ENCODE measurements at places on chromosomes 6 and 20.

DNA sequence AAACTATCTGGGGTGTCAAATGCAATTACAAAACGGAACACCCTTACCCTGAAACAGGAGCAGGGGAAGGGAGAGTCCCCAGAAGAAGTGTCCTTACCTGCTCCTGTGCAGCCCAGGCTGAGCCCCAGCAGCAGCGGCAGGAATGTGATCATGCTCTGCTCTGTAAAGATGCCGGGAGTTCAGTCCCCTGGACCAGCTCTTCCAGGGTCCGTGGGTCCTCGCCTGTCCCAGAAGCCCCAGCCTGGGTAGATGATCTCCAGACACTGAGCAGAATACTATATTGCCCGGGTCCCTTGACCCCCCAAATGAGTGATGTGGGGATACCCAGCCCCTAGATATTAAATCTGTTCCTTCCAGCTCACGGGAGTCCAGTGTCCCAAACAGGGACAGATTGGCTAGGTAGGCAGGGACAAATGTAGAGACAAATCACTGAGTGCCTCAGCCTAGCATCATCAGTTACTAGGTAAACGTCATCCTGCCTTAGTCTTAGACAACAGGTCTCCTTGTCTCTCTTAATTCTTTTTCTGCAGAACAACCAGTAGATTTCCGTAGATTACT, at the start of gene HLA-DMB:
Gene HLA-DMB, minus strand, starts transcription at position 373 of the 558 bp plus-strand sequence. Its CDS starts 221 bp downstream, at position 152.
- DNase-seq, result no peak

DNA sequence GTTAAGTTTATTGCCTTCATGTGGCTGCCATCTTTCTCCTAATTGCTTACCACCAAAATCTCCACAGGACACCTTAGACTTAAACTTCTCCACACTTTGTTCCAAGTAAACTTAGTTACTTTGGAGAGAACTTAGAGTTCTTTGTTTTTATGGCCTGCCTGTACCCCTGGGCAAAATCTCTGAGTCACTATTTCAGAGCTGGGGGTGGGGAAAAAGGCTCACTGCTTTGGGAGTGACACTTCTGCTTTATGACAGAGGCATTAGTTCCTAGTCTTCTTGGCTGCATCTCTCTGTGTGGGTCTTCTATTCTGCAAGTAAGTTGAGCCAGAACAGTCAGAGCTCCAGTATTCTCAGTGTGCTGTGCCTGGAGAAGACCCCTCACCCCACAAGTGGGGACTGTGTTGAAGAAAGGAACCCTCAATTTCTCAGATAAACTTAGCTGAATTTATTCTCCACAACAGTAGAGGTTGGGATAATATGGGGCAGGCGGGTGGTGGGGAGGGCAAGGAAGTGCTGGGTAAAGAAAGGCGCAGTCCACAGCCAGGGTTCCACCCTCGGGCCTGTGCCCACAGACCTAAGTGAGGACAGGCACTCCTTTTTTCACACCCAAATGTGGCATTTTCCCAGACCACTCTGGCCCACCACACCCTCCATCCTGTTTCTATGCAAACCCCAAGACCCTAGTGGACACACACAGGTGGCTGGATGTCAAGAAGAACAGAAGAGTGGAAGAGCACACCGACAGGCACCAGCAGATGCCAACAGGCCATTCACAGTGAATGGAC, 636.6 kb upstream of the MAN1A1 start:
- DNase-seq, result no peak

DNA sequence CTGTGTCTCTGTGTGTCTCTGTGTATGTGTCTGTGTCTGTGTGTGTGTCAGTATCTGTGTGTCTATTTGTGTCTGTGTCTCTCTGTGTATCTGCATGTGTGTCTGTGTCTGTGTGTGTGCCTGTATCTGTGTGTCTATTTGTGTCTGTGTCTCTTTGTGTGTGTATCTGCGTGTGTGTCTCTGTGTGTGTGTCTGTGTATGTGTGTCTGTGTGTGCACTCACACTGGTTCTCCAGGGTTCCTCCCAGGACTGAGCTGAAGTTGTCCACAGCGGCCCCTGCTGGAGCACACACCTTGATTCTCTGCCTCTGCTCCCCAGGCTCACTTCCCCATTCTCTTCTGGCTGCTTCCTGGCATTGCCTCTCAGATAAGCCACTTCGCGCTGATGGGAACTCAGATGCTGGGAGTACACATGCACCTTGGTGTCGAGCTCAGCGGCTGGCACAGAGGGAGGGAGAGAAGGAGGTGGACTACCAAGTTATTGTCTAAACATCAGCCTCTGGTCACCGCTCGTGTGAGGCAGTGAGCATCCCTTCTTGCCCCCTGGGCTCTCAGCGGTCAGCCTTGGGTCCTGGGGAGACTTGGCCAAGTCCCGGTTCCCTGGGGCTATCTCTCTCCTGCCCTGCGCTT, 104.9 kb upstream of the NXT1 start:
- DNase-seq, result no peak

DNA sequence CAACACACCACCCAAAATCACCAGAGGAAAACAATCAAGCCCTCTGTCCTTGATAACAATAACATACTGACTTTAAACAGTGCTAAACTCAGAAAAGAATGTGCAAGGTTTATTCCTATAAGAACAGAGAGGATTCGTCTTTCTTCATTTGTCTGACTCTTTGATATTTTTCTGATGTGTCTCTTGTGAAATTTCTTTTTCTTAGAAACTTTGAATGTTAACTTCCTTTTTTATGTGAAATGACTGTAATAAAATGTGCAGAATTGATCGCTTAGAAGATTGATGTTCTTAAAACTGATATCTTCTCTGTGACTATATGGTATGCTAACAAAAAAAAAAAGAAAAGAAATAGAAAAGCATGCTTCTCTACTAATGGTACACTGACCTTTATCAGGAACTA, 947.4 kb upstream of the CITED2 start:
- DNase-seq, result no peak

DNA sequence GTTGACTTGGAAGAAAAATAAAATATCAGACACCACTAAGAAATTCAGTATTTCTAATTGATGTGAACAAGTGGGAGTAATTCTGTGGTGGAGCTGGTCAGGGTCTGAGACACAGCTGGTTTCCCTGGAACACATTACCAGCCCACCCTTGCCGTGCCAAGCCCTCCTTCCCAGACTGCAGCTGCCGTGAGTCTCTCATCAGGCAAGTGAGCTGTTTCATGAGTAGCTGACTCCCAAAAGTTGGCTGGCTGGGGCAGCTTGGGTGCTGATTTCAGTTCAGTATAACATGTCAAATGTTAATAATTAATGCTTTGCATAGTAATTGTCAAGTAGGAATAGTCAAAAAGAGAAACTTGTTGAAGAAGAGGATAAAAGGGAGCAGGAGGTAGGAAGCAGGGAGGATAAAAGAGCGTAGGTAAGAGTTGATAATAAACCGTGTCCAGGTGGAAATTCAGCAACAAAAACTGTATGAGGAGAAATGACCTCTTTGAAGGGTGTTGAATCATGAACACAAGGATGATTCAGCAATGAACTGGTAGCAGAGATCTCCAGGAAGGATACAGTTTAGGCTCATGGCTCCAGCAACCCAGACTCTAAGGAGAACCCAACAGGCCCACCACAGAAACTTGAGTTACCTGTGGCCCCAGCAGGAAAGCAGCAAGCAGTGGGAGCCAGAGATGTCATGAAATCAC, 110.9 kb upstream of the SSTR4 start:
- no peak for DNase-seq

DNA sequence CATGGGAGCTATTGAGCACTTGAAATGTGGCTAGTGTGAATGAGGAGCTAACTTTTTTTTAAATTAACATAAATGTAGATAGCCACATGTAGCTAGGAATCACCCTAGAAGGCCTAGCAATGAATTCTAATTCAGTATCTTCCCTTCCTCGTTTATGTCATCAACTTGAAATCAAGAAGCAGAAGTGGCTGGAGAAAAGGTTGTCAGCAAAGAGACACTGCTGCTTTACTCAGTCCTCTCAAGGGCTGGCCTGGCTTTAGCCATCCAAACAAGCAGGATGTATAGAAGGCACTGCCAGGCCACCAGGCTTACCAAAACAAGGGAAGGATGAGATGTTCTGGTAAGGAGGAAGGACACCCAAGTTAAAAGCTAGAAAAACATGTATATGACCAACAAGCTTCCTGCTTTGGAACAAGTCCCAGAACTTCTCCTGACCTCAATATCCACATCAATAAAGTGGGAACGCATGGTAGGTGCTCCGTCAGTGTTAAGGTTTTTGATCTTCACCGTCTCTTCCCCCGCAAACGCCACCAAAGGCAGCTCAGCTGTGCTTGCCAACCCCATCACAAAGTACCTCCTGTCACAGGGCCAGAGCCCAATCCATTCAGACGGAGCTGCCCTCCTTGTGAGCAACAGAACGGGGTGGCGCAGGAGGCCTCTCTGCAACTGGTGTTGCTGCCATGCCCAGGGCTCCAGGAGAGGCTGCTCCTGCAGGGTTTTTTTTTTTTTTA, 235.8 kb upstream of the RIN2 start:
- no peak for DNase-seq

- no peak for DNase-seq
Observed at GRCh38 chr6:155224618-155225017, 39.2 kb upstream of the CLDN20 start.

DNA sequence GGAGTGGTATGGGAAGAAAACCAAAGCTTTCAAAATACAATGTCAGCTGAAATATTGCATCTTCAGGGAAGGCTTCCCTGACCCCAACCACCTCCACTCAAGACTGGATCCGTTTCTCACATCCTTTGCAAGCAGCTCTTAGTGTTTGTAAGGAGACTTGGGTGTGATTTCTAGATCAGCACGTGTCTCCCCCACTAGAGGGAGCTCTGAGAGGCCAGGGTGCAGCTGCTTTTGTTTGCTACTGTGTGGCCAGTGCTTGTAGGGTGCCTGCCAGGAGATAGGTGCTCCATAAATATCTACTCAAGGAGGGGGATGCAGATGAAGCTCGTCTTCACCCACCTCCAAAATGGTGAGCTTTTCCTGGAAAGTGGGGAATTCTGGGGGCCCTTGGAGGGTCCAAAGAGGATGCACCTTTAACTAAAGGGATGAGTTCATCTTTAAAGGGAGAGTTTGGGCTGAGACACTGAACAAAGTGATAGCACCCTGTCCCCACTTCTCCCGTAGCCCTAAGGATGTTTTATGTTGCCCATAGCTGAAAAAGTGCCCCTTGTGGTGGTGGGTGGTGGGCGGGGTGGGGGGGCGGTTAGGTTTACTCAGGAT, 52.6 kb upstream of the MAFB start:
- DNase-seq, result peak; percentile 18

- DNase-seq, result no peak
Observed at GRCh38 chr20:47070176-47070575, 175.5 kb downstream of the EYA2 start.

- no peak for DNase-seq
Observed at GRCh38 chr20:568673-569415, 25.3 kb upstream of the CSNK2A1 start.

GRCh38 chr6:144378437-144378836, 93.3 kb downstream of the UTRN start:
- no peak for DNase-seq

DNA sequence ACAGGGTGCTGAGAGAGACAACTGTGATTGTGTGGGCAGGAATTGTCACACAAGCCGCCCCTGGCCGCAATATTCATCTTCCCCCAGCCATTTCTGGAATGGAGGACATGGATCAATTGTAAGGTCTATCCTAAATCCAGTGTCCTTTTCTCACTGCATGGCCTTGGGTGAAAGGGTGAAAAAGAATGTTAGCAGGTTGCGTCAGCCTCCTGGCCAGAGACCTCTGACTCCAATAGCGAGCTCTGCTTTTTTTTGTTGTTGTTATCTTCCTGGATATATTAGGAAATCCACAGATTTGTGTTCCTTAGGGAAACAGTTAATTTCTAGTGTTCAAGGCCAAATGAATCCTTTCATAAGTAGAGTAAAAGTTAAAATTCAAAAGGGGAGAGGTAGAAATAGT, 47.1 kb upstream of the CD83 start:
- DNase-seq, result no peak

GRCh38 chr20:49825521-49826033, 12.9 kb downstream of the SLC9A8 start:
- no peak for DNase-seq

DNA sequence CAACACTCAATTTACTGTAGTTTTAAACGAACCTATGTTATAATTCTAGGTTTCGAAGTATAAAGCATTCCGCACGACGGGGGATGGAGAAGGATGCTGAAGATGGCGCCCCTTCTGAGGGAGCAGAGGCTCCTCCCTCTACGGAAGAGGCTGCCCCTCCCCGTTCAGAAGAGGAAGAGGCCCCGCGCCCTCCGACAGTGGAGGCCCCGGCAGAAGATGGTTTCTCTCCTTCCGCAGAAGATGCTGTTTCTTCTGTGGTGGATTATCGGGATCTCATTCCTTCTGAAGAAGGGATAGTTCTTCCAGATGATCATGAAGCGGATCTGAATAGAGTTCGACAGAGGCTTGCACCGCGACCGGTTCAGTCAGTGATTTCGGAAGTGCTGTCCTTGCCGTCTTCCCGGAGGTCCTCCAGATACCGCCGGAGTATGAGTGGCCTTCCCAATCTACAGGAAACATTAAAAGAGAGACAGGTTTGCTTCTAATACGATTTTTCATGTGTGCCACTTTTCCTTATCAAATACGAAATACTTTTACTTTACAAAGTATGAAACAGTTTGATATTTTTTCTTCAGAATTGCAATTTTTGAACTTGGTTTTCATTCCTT, 7.7 kb downstream of the DNAH8 start:
- no peak for DNase-seq

- no peak for DNase-seq
Observed at GRCh38 chr6:33407132-33407718, 3.6 kb upstream of the PHF1 start.
